ENCODE measurements at places on chromosomes 4 and X. TPM values are rescaled to one million over a fixed set of nuclear protein-coding genes. Genes with fewer than 3 reads are reported as not detected.
A peak's percentile ranks its signal among the peaks of the same experiment; 100 is the strongest.

ERCC6L gene
- total RNA-seq: not detected

NR3C2 gene
- 23.9 TPM for total RNA-seq

EMCN gene
- total RNA-seq: 43.6 TPM

LIMCH1 gene
- 382 TPM for total RNA-seq

CD38 gene
- total RNA-seq: 1.5 TPM

RTL9 gene
- 0.66 TPM for total RNA-seq

UGT2B15 gene
- total RNA-seq: not detected

SH3D19 gene
- total RNA-seq: 121 TPM

DKK2 gene
- total RNA-seq: 4.2 TPM

OTC gene
- total RNA-seq: 0.58 TPM

SSX4B gene
- not detected for total RNA-seq

MAGEC2 gene
- not detected for total RNA-seq

DNA sequence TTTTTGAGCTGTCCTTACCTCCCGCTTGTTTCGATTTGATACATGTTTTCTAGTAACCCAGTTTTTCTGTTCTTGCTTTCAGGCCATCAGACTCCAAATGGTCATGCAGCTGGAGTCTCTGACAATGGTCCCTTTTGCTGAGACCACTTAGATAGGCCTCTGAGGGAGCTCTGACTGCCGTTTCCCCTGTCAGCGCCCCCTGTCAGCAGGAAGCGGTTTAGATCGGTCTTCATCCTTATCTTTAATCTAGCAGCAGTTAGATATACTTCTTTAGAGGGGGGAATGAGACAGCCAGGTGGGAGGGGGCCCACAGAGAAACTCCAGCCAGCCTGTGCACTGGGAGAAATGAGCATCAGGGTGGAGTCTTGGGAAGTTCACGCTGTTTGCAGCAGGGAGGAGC, 457.9 kb downstream of the GPAT3 start:
- DNase-seq: no peak

- DNase-seq: no peak
These were observed 37.7 kb upstream of the KCNIP4 start for GRCh38 chr4:21986307-21986706.

GRCh38 chrX:43590150-43590549, 65.9 kb upstream of the MAOA start:
- no peak for DNase-seq

GRCh38 chr4:167893531-167893930, 198.8 kb upstream of the ANXA10 start:
- no peak for DNase-seq

DNA sequence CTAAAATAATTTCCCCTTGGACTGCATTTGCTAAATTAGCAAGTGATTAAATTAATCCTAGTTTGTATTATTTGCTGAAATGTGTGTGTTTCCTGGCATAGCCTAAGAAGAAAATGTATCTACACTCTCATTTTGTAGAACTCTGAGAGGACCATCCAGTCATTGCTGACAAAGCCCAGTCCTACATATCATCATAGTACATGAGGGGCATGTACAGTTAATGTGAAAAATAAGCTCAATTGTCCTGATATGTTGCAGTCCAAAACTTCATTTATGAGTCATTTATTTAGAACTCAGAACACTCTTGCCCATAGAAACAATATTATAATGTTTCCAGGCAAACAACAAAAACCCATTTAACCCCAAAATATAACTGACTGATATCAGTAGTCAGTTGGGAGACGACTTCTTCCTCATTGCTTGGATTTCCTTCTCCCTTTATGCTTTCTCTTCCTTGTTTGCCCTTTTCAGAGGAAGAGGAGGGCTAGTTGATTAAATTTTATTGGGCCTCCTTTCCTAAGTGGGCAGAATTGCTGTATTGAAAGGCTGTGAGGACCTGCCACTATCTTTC, 26.9 kb upstream of the BBS12 start:
- DNase-seq: no peak

GRCh38 chrX:138885886-138886285, 174.4 kb upstream of the FGF13 start:
- DNase-seq: no peak

DNA sequence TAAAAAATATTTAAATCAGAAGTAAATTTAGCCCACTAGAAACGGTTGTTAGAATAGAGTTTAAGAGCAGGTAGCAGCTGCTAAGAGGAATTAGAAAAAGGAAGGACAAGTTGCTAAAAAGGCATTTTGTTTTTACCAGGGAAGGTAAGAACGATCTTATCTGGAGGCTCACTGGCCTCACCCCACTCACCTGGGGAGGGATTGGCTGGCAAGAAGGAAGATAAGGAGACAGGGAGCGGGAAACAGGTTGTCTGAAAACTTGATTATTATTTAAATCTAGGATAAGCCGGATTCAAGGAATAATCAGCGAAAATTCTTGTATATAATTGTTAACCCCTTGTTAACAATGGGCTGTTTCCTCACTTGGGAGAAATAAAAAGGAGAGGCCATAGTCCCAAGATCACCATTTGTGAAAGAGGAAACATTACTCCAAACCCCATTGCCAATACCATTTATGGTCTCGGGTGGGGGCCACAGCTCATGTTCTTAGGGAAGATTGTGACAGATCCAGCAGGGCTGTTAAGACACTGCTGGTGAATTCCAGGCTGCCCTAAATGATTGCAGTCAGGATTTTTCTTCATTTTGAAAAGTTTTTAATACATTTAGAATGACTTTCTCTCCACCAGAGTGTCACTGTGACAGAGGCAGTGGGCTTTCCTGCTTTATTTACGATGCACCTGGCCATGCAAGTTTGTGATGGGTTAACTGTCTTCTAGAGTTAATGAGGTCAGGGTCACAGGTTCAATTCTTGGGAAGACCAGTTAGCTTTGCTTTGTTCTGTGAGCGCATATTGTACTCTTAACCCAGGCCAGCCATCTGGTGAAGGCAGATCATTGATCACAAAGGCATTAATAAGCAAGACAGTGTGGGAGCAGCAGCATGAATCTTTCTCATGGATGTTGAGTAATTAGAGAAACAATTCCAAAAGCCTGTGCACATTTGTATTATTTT, 106.6 kb downstream of the CEP135 start:
- DNase-seq: no peak

GRCh38 chrX:16160729-16161128, 6.6 kb upstream of the MAGEB17 start:
- no peak for DNase-seq

- no peak for DNase-seq
These were observed 94.0 kb downstream of the FBXO8 start for GRCh38 chr4:174189392-174190015.

- no peak for DNase-seq
These were observed 29.8 kb downstream of the DCAF8L2 start for GRCh38 chrX:27619975-27620374.

DNA sequence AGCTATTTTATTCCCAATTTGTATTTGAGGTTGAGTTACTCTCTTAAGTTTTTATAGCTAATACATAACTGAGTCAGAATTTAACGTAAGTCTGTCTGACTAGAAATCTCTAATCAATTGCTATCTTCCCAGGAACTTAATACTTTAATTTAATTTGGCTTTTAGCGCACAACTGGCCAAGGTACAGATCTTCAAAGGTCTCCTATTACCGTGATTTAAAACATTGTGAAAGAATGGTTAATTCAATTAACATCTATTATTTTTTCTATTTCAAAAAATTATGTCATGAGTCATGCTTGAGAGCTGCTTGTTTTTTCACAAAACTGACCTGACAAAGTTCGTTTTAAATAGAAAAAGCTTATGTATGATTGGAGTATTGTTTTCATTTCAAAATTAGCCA, 22.0 kb upstream of the PLA2G12A start:
- DNase-seq: no peak

- no peak for DNase-seq
These were observed 46.4 kb downstream of the FHL1 start for GRCh38 chrX:136193771-136194170.

DNA sequence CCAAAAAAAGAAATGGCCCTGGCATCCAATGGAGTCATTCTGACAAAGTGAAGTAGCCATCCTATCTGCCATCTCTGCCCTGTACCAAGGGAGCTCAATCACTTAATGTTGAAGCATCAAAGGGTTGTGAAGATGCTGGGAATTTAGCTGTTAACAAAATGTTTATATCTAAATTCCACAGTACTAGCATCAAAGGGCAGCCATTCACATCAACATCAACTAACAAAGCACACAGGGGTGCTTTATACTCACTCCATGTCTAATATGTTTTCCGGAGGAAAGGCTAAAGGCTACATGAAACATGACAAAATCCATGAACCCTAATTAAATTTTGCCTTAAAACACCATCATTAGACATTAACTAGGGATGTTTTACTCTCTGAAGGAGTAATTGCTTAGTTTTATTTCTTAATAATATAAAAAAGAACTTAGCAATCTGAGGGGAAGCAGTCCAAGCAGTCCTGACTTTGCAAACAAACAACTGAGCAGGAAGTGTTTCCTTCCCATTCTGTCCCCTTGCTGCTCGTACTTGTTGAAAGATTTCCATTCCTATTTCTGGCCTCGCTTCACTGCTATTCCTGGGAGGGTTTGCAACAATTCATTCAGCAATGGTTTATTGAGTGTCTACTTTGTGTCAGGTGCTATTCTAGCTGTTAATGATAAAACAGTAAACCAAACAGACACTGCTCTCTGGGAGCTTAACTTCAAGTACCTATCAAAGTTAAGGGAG, 208.6 kb upstream of the SLC7A11 start:
- no peak for DNase-seq

DNA sequence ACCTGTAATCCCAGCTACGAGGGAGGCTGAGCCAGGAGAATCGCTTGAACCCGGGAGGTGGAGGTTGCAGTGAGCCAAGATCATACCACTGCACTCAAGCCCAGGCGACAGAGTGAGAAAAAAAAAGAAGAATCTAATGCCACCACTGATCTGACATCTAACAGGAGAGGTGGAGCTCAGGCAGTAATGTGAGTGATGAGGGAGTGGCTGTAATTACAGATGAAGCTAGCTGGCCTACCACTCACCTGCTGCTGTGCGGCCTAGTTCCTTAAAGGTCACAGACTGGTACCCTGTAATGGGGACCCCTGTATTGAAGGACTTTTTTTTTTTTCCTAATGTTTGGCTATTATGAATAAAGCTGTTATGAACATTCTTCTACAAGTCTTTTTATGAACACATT, 25.3 kb upstream of the GABRE start:
- no peak for DNase-seq

- no peak for DNase-seq
These were observed 457 bp upstream of the RAB9A start for GRCh38 chrX:13688384-13688957.

DNA sequence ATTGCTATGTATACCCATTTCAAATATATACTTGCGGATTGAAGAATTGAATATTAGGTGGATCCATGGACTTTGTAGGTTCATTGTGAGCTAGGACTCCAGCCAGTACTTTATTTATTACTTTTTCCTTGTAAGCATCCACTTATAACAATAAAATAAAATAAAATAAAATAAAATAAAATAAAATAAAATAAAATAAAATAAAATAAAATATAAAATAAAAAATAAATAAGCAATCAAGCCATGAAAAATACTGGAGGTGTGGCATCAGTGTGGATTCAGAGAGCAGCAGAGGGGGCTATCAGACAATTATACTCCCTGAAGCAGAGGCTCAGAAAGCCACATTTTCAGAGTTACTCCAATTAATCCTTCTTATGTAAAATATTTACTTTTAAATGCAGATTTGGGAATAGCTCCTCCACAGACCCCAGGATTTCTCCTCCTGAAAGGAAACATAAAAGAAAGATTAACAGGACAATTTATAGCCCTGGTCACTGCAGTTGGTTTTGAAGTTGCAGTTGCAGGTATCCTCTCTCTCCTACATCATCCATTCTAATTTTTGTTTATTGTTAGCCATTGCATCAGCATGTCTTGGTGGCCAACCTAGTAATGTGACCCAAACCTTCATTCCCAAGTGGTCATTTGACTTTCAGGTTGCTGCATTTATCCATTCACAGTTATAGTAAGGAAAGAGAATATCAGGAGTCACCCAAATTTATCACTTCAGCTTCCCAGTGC, 2025.2 kb upstream of the IGFBP7 start:
- no peak for DNase-seq

GRCh38 chr4:107666134-107666533, 53.9 kb downstream of the PAPSS1 start:
- DNase-seq: no peak

DNA sequence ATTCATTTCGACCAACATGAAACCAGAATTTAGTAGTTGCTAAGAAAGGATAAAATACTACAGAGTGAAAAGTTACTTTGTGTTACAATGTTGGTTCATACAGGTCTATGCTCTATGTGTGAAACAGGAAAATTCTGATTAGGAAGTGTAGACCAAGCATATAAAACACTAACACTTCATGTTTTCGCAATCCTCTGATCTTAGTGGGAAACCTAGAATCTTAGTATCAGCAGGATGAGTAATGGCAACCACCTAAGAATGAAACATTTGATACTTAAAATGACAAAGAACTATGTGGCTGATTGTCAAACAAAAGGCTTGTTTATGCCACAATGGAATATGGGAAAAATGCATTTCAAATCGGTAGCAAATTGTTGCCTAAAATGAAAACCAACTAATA, 116.1 kb downstream of the AMMECR1 start:
- DNase-seq: no peak

DNA sequence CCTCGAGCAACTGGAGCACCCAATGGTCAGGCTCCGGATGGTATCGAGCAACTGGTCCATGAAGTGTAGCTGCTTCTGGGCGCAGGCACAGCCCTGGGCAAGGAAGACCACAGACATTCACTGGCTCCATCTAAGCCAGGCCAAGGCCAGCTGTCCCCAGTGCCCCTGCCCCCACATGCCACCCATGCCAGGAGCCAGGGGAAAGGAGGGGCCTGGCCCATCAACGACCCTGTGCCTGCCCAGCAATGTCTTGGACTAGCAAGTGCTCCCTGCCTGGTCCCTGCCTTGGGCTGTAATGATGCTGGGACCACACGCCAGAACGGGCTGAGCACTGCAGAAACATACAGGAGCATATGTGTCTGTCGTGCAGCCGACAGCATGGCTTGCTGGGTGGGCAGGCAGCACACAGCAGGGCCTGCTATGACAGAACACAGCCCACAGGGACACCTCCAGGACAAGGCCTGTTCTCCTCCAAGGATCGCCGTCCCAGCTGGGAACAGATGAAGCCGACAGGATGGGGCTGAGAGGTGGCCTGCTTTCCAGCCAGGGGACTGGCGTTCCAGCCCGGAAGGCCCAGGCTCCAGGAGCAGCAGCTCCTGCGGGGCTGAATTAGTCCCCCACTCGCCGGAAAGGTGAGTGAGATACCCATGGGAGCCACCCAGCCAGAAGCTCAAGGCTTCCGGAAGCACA, 11.4 kb upstream of the TREX2 start:
- DNase-seq: no peak

- no peak for DNase-seq
These were observed 232.5 kb upstream of the POF1B start for GRCh38 chrX:85611926-85612325.

DNA sequence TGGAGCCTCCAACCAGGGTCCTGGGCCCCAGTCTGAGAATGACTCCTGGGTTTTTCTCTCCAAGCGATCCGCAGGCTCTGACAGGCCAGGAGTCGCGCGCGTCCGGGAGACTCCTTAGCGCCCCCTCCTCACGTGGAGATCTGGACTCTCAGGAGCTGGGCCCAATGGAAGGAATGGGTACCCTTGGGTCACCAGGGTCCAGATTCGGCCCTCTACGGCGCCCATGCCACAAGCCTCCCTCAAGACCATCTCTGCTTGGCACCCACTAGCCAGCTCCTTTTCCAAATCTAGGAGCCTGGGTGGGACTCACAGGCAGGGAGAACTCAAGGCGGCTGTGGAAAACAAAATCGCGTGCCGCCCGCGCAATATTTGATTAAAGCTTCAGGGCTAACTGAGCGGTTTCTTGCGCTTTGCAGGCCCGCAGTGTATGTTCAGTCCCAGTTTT, 7.1 kb downstream of the HAND2 start:
- DNase-seq: peak; percentile 39
